ENCODE measurements at places on chromosomes 6 and 20. TPM values are rescaled to one million over a fixed set of nuclear protein-coding genes. Genes with fewer than 3 reads are reported as not detected.

- H3K4me3 ChIP-seq = no peak overlapping the region
- peaks cover 32% of the 10 kb centered on the region for H3K4me1 ChIP-seq
- no peaks in the 10 kb centered on the region for H3K36me3 ChIP-seq
- H3K27ac ChIP-seq = peak overlapping the region; percentile 70
- no peaks in the 10 kb centered on the region for H3K27me3 ChIP-seq
Measured at GRCh38 chr6:54291738-54292137, 16.5 kb upstream of the TINAG start.

DNA sequence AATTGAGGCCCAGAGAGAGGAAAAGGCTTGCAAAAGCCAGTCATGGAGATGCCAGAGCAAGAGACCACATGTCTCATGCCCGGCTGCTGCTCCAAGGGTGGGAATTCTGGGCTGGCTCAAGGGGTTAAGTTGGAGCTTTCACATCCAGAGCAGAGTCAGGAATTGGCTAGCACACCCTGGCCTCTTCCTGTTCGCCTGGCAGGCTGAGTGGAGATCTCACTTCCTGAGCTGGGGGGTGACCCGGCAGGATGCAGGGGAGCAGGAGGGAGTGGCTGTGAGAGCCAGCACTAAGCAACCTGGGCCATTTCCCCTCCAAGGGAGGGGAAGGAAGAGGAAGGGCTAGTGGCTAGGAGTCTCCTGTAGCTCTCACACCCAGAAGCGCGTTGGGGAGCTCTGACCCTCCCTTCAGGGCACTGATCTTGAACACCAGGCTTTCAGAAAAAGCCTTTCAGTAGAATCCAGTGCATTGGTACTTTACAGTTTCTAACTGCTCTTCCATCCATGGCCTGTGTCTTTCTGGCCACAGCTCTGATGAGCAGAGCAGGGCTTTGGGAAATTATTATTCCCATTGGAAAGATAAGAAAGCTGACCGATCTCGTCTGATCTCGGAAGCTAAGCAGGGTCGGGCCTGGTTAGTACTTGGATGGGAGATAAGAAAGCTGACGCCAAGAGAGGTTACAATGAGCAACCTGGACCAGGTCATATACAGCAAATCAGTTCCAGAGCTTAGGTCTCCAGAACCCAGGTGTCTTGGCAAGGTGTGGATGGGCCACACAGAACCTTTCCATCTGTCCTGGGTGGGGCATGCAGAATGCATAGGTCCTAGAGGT, 2.2 kb upstream of the CCM2L start:
- H3K27ac ChIP-seq = no peak overlapping the region
- H3K27me3 ChIP-seq = peaks cover 5% of the 10 kb centered on the region
- no peak for DNase-seq
- no peaks in the 10 kb centered on the region for H3K36me3 ChIP-seq
- H3K4me3 ChIP-seq = no peak overlapping the region

DNA sequence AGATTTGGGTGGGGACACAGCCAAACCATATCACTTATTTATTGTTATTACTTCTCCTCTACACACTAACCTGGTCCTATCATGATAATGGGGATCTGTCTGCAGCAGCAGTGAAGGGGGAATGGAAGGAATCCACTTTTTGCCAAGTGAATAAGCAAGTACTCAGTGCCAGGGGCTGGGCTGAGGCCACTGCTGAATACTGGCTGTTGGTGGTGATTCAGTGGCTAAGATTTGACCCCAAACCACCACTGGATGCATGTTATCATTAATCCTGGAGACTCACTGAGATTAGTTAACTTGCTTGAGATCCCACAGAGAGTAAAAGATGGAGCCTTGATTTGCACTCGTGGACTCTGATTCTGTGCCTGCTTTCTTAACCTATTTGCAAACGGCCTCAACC, 127.7 kb downstream of the TSHZ2 start:
- no peaks in the 10 kb centered on the region for H3K36me3 ChIP-seq
- no peaks in the 10 kb centered on the region for H3K4me1 ChIP-seq
- no peak for DNase-seq
- H3K4me3 ChIP-seq = no peak overlapping the region
- H3K27ac ChIP-seq = no peak overlapping the region

DNA sequence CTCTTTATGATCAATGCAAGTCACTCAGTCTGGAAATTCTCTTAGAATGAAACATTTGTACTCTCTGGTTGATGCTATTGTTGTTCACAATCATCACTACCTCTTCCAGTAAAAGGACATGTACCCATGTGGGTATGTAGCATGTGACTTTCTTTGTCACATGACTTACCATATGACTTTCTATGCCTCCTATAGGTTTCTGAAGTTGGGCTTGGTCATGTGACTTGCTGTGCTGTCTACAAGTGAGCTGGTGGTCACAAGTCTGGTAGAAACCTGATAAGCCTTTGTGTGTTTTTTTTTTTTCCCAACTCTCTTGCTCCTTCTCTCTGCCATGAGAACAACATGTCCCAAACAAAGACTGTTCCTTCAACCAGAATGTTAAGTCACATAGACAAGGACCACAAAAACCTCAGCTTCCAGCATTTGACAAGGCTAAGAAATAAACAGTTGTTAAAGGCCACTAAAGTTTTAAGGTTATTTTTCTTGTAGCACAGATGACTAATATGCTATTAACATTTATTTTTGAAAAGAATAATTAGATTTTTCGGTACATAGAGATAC, 379.2 kb upstream of the SLC35B3 start:
- DNase-seq = no peak
- no peak overlapping the region for H3K27ac ChIP-seq
- H3K27me3 ChIP-seq = no peaks in the 10 kb centered on the region
- H3K4me1 ChIP-seq = peaks cover under 1% of the 10 kb centered on the region

Gene MATN4
- polyA plus RNA-seq = not detected

Gene C4B
- polyA plus RNA-seq = 1.8 TPM

- H3K27me3 ChIP-seq = no peaks in the 10 kb centered on the region
- no peak overlapping the region for H3K4me3 ChIP-seq
- H3K36me3 ChIP-seq = no peaks in the 10 kb centered on the region
- H3K27ac ChIP-seq = no peak overlapping the region
Measured at GRCh38 chr6:133290930-133291329, 49.8 kb downstream of the EYA4 start.

Gene IL20RA
- polyA plus RNA-seq = 1.3 TPM

GRCh38 chr6:144150710-144151657, 667 bp downstream of the STX11 start:
- no peaks in the 10 kb centered on the region for H3K27me3 ChIP-seq
- no peak for DNase-seq
- H3K27ac ChIP-seq = no peak overlapping the region
- H3K4me1 ChIP-seq = peaks cover 6% of the 10 kb centered on the region
- H3K36me3 ChIP-seq = no peaks in the 10 kb centered on the region
- peak overlapping the region; percentile 82 for H3K4me3 ChIP-seq

Gene ZBTB46
- 0.12 TPM for polyA plus RNA-seq

Gene AVP
- polyA plus RNA-seq = not detected

DNA sequence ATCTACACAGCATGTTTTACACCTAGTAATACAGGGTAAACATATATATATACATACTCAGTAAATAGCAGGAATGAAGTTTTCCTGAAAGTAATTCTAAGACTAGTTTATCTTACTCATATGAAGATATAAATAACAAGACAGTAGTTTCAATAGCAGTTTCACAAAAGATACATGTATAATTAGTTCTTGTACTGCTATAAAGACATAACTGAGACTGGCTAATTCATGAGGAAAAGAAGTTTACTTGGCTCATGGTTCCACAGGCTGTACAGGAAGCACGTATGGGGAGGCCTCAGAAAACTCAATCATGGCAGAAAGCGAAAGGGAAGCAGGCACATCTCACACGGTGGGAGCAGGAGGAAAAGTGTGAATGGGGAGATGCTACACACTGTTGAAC, 16.9 kb downstream of the RARS2 start:
- H3K27me3 ChIP-seq = no peaks in the 10 kb centered on the region
- no peak for DNase-seq
- peaks cover 5% of the 10 kb centered on the region for H3K4me1 ChIP-seq
- no peak overlapping the region for H3K27ac ChIP-seq
- H3K36me3 ChIP-seq = no peaks in the 10 kb centered on the region

DNA sequence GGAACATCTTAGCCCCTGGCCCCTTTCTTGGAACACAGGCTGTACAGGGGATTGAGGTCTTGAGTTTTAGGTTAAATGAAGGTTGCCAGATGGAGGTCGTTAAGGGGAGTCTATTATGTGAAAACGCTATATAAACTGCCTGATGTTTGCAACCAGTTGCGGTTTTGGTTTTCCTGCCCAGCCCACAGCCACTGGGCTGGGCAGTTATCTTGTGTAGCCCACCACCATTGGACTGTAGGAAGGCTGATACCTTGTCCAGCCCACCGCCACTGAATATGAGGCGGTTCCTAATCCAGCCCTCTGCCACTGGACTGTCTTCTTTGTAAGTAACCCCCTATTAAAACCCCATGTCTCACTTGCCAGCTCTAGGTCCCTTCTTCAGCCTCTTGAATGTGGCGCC, 42.3 kb upstream of the COL21A1 start:
- H3K27ac ChIP-seq = no peak overlapping the region
- no peaks in the 10 kb centered on the region for H3K36me3 ChIP-seq
- no peak overlapping the region for H3K4me3 ChIP-seq
- H3K4me1 ChIP-seq = no peaks in the 10 kb centered on the region
- no peaks in the 10 kb centered on the region for H3K27me3 ChIP-seq

DNA sequence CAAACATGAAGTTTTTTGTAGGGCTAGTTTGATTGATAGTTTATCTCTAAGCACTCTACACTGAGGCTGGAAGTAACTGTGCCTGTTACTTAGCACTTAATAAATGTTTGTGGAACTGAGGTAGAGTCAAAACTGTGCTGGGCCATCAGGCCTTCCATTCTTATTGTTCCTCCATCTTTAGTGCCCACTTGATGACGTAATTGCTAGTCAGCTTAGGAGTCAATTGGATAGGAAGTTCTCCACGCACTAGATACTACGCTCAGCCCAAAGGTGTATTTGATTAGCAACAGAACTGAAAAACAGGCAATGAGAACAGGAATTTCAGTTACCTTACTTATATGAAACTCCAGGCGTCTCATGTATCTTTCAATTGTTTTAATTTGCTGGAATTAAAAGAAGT, 67.0 kb downstream of the RIPOR2 start:
- no peak for DNase-seq
- no peak overlapping the region for H3K27ac ChIP-seq
- no peaks in the 10 kb centered on the region for H3K27me3 ChIP-seq

GRCh38 chr6:143323729-143324470, 126.6 kb downstream of the ADAT2 start:
- H3K4me1 ChIP-seq = peaks cover 57% of the 10 kb centered on the region
- H3K27ac ChIP-seq = peak overlapping the region; percentile 84
- no peak for DNase-seq
- no peak overlapping the region for H3K4me3 ChIP-seq

DNA sequence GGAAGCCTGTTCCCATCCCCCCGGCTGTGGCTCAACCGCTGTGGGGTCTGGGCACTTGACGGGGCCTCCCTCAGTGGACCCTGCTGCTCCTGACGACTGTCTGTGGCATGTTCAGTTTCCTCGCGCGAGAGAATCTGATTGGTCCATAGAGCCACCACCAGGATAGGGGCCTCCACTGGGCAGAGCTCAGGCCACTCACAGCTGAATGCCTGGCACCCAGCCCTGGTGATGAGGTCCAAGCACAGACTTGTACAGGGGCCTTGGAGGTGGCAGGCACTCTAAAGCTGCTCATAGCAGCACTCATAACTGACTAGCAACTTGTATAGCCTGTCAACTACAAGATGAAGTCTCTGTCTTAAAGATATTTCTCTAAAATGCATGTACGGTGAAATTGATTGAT, 368.1 kb downstream of the NRN1 start:
- H3K4me3 ChIP-seq = no peak overlapping the region
- no peak for DNase-seq
- no peak overlapping the region for H3K27ac ChIP-seq
- no peaks in the 10 kb centered on the region for H3K27me3 ChIP-seq
- H3K4me1 ChIP-seq = no peaks in the 10 kb centered on the region

- H3K36me3 ChIP-seq = peaks cover 6% of the 10 kb centered on the region
- H3K27ac ChIP-seq = no peak overlapping the region
- no peaks in the 10 kb centered on the region for H3K27me3 ChIP-seq
Measured at GRCh38 chr6:128259029-128259724, 261.2 kb downstream of the PTPRK start.

- H3K27me3 ChIP-seq = peaks cover 4% of the 10 kb centered on the region
- no peak overlapping the region for H3K27ac ChIP-seq
- H3K4me1 ChIP-seq = peaks cover 7% of the 10 kb centered on the region
- H3K4me3 ChIP-seq = no peak overlapping the region
- no peaks in the 10 kb centered on the region for H3K36me3 ChIP-seq
Measured at GRCh38 chr6:83514866-83515466, 2.6 kb downstream of the PRSS35 start.

DNA sequence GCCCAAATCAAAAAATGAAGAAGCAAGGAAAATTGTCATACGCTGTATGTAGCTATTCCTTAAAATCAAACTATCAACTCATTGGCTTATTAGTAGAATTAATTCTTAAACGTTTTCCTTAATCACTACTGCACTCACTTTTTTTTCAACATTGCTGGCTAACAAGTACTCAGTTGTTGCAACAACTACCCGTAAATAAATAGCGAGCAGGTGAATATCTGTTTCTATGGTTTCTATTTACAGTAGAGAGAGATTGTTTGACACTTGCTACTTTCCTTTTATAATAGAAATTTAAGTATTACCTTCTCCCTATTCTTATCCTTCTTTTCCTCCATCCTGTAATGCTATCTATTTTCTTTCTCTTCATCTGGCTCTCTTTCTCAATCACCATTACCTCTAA, 25.1 kb downstream of the FRK start:
- H3K27me3 ChIP-seq = no peaks in the 10 kb centered on the region
- H3K4me3 ChIP-seq = no peak overlapping the region
- H3K4me1 ChIP-seq = peaks cover 18% of the 10 kb centered on the region
- no peaks in the 10 kb centered on the region for H3K36me3 ChIP-seq
- no peak overlapping the region for H3K27ac ChIP-seq
- no peak for DNase-seq

DNA sequence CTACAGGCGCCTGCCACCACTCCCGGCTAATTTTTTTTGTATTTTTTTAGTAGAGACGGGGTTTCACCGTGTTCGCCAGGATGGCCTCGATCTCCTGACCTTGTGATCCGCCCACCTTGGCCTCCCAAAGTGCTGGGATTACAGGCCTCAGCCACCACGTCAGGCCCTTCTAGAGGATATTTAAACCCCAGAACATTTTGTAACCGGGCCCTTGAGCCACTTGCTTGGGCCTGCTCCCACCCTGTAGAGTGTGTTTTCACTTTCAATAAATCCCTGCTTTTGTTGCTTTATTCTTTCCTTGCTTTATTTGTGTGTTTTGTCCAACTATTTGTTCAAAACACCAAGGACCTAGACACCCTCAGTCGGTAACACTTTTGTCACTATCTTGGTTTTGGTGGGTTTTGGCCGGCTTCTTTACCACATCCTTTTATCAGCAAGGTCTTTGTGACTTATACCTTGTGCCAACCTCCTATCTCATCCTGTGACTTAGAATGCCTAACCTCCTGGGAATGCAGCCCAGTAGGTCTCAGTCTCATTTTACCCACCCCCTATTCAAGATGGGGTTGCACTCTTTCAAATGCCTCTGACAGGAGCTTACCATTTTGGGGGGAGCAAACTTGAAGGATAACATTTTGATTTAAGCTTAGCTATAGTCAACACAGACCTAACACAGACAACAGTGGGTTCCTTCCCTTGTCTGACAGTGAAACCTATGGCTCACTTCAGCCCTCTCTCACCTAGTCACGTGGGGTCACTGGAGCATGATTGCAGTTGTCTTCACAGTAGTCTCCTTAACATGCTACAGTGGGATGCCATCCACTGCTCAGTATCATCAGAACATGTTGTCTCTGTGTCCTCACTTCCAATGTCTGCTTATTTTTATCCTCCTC, 27.9 kb upstream of the KIF6 start:
- no peaks in the 10 kb centered on the region for H3K36me3 ChIP-seq
- no peak overlapping the region for H3K4me3 ChIP-seq
- H3K27ac ChIP-seq = no peak overlapping the region
- no peaks in the 10 kb centered on the region for H3K4me1 ChIP-seq
- no peaks in the 10 kb centered on the region for H3K27me3 ChIP-seq
- no peak for DNase-seq
